ENCODE measurements at places on chromosomes 4 and X.

DNA sequence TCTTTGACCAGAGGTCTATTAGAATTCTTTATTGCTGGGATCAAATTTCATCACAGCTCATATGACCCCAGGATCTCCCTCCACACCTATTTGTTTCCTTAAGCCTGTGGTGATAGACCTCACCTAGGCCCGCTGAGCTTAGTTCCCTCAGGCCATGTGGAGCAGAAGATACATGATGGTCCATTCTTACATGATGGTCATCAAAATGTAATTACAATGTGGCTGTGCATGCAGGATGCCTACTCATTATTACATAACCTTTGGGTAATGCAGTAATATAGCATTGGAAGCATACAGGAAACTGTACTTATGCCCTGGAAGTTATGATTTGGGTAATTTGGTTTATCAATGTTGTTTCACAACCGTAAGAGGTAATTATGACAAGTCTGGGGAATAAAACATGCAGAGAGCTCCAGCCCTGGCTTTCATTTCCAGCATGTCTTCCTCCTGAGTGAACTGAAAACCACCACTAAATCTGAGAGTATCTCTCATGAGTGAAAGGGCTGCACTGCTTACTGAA lies 67.0 kb upstream of the AGA start:
- no peak for DNase-seq

- DNase-seq = no peak
Measured at GRCh38 chrX:94560930-94561329, 886.9 kb downstream of the FAM133A start.

DNA sequence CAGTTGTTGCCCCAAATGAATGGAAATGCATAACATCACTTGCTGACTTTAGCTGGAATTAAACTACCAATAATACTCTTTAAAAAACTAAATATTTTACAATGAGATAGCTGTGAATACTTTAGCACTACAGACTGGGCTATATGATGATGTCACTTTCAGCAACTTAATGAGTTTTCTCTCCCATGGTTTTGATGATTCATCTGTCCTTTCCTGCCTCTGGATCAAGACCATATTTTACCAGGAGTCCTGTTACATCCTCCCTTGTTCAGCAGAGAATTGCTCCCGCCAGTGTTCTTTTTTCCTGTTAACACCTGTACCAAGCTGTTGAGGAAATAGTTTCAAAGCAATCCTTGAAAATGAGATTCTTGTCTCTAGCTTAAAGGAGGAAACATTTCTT lies 543.0 kb downstream of the SPRY1 start:
- no peak for DNase-seq

GRCh38 chr4:76611616-76612207 lies 176.7 kb downstream of the SHROOM3 start:
- no peak for DNase-seq

DNA sequence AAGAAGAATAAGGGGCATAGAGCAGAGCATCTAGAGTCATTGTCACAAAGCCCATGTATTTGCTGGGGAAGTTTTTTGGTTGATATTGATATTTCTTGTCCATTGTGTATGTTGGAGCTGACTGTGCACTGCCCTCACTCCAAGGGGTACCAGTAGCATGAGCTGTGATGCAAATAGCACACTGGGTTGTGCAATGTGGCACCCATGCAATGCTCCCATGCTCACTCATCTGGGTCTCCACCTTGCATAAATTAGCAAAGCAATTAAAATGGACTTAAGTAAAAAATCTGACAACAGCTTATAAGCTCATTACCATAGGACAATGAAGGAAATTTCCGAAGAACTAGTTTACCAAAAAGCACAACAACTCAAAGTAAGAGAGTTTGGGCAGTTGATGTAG lies 87.9 kb downstream of the NHS start:
- DNase-seq = no peak

GRCh38 chr4:43855283-43855682 lies 593.3 kb downstream of the KCTD8 start:
- no peak for DNase-seq

- no peak for DNase-seq
Measured at GRCh38 chr4:20451986-20452385, 200.3 kb downstream of the SLIT2 start.

DNA sequence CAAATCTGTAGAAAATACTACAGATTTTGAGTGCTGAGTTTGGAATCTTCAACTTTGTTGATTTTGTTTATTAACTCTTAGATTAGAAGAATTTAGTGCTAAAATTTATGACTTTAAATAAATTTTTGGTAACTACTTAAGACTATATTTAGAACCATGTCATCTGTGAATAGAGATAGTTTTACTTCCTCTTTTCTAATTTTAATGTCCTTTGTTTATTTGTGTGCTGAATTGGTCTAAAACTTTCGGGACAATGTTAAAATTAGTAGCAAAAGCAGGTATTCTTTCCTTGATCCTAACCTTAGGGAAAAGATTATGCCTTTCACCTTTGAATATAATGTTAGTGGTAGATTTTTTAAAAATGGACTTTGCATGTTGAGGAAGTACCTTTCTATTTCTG lies 119.7 kb upstream of the CXorf51A start:
- DNase-seq = no peak

DNA sequence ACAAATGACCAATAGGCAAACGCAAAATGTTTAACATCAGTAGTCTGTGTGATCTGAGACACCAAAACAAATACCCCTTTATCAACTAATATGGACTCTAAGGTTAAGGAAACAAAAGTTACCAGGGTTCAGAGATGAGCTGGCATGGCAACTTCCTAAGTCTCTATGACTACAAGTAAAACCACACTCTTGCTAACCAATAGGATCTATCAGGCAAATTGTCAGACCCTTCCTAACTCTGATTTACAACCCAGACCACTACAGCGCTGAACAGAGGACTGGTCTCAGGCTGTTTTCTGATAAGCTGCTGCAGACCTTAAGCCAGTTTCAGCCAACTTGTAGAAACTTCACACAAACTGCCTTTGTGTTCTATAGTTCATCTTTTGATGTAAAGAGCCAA lies 608.0 kb downstream of the TLL1 start:
- no peak for DNase-seq

DNA sequence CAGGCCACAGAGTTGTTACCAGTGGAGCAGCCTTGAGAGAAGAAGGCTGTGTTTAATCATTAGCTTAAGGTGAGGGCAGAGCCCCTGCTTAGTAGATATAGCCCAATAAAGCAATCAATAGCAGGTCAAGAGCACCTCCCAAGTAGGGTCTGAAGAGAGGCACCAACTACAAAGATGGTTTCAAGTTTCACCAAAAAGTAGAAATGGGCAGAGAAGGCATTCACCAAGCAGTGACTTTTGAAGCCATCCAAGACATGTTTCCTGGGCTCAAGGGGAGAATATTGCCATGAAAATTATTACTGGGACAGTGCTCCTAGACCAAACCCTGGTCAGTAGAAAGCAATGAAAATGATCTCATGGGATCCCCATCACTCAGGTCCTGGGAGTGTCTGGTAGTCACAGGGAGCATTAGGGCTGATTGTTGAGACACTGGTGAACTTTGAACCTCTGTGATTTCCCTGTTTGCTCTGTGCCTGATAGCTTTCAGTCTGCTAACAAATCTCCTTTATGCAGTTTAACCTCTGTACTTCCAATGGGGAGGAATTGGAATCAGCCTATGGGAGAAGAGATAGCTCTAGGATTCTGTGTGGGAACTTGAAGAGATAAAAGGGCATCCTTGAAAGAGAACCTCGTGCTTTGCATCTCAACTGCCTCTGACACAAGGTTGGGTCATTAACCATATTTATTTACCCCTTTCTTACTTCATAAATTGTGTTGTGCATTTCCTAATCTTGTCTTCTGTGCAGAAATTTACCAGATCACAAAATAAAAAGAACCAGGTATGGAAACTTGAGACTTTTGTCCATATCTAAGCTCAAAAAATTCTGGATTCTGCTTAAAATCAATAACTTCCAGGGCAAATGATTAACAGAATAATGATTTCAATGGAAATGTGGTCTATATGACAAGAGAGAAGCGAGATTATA lies 9.3 kb upstream of the OTC start:
- no peak for DNase-seq

- no peak for DNase-seq
Measured at GRCh38 chr4:144579411-144580030, 66.4 kb upstream of the HHIP start.

DNA sequence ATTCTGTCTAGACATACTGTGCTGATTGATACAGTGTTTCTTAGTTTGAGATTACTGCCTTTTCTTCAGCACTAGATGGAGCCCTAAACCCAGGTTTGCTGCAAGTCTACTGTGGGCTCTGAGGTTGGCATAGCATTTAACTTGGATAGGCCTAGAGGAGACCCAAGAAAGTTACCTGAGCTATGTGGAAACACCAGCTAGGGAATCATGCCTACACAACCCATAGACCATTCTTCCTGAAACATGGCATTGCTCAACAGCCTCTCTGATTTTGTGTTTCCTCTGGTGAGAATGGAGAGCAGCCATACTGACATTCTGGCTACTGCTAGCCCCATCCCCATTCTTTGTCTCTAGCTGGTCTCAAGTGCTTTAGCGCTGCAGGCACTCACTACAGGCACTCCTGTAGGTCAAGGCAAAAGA lies 287.7 kb upstream of the PCDH18 start:
- DNase-seq = no peak

- DNase-seq = no peak
Measured at GRCh38 chr4:2043396-2044118, 15.6 kb upstream of the NAT8L start.

GRCh38 chrX:68686097-68686977 lies 38.9 kb downstream of the STARD8 start:
- DNase-seq = no peak

DNA sequence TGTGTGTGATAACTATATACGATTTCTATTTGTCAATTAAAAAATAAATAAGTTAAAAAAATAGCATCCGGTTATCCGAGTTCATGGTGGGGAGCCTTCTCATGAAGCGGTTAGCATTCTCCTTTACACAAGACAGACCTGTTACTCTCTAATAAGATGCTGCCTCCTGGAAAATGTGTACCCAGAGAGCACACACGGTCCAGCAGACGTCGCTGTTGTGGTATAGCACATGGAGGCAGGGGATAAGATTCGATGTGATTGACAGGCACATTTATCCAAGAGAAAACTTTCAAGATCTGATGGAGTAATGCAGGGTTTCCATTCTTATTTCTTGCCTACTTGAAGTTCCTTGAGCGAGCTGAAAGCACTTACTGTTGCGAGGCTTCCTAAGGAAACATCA lies 62.7 kb upstream of the STS start:
- DNase-seq = no peak

- DNase-seq = no peak
Measured at GRCh38 chrX:110211340-110211739, 106.5 kb downstream of the AMMECR1 start.

- DNase-seq = no peak
Measured at GRCh38 chr4:182960746-182961145, 43.6 kb upstream of the DCTD start.

DNA sequence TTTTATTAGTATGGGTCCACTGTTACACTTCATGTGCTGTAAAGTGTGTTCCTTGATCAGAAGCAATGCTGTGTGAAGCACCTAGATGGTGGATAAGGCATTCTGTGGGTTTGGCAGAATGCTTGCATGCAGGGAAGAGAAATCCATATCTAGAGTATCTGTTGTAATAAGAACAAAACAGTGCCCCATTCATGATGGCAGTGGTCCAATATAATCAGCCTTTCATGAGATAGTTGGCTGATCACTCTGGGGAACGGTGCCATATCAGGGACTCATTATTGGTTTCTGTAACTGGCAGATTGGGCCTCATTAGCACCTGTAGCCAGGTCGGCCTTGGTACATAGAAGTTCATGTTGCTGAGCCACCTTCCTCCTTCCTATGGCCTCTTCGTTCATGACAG lies 28.7 kb downstream of the STIM2 start:
- DNase-seq = no peak

- DNase-seq = peak; percentile 1
Measured at GRCh38 chrX:107826238-107827029, 768 bp downstream of the MID2 start.

DNA sequence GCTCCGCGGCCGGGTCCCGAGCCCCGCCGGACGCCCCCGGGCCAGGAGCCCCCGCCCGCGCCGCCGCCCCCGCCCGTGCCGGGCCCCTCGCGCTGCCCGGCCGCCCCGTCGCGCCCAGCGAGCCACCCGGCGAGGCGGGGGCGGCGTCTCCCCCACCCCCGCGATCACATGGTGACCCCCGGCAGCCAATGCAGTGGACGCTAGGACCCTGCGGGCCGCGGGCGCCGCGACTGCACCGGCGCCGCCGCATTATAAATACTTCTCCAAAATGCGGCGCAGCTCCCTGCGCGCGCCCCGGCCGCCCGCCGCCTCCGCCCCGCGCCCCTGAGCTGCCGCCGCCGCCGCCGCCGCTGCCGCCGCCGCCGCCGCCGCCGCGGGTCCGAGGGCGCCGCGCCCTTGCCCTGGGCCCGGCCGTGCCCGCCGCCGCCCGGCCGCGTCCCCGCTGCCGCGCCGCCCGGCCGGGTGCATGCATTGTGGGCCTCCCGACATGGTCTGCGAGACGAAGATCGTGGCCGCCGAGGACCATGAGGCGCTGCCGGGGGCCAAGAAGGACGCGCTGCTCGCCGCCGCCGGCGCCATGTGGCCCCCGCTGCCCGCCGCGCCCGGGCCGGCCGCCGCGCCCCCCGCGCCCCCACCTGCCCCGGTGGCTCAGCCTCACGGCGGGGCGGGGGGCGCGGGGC lies at the start of gene NAT8L:
Gene NAT8L, plus strand, starts transcription at position 282 of the 680 bp plus-strand sequence. Its CDS starts 185 bp downstream, at position 467.
- no peak for DNase-seq

- no peak for DNase-seq
Measured at GRCh38 chr4:64895031-64895430, 485.8 kb upstream of the TECRL start.

GRCh38 chr4:76016393-76016792 lies 6.9 kb downstream of the CXCL10 start:
- DNase-seq = no peak

- DNase-seq = no peak
Measured at GRCh38 chr4:77430847-77431246, 174.8 kb upstream of the CXCL13 start.

GRCh38 chr4:147480891-147481576 lies at the start of gene EDNRA:
Gene EDNRA (plus strand): TSS chr4:147481097. CDS start chr4:147485682, 4,585 bp downstream.
- no peak for DNase-seq

DNA sequence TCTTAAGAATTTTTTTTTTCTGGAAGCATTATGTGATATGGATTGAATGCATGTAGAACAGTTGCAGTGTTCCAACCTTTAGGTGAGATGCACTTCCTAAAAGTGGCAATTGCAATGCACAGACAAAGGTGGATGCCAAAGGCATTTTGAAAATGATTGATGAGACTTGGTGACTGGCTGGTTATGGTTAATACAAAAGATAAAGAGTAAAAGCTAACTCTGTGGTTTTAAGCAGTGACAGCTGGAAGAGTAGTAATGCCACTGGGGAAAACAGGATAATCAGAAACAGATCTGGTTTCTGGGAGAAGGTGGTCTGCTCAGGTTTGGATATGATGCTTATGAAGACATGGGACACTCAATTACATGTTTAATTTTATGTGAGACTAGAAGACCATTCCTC lies 345.6 kb downstream of the RPA4 start:
- DNase-seq = no peak

DNA sequence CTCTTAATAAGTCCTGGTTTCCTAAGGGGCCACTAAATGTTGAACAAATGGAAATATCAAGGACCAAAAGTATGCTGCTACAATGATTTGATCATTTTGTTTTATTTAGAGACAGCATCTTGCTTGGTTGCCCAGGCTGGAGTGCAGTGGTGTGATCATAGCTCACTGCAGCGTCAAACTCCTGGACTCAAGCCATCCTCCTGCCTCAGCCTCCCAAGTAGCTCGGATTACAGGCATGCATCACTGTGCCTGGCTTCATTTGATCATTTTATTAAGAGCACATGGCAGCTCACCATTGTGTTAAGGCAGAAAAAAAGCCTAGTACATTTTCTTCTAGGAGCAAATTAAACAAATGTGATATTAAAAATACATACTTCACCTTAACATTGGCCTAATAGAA lies 52.7 kb downstream of the DCLK2 start:
- DNase-seq = no peak

Data from T-helper 9 cell (primary cell).